ENCODE measurements at places on chromosomes 1 and 21.
A peak's percentile ranks its signal among the peaks of the same experiment; 100 is the strongest.

- DNase-seq = no peak
- no peaks in the 10 kb centered on the region for H3K27me3 ChIP-seq
- H3K36me3 ChIP-seq = no peaks in the 10 kb centered on the region
- no peak overlapping the region for H3K4me3 ChIP-seq
- no peaks in the 10 kb centered on the region for H3K4me1 ChIP-seq
Observed at GRCh38 chr1:172167796-172168596, 252.5 kb upstream of the C1orf105 start.

GRCh38 chr21:16707274-16707673 is 805.6 kb upstream of the CXADR start:
- H3K4me3 ChIP-seq = no peak overlapping the region
- H3K27me3 ChIP-seq = no peaks in the 10 kb centered on the region
- H3K36me3 ChIP-seq = no peaks in the 10 kb centered on the region
- no peak overlapping the region for H3K27ac ChIP-seq
- no peaks in the 10 kb centered on the region for H3K4me1 ChIP-seq

DNA sequence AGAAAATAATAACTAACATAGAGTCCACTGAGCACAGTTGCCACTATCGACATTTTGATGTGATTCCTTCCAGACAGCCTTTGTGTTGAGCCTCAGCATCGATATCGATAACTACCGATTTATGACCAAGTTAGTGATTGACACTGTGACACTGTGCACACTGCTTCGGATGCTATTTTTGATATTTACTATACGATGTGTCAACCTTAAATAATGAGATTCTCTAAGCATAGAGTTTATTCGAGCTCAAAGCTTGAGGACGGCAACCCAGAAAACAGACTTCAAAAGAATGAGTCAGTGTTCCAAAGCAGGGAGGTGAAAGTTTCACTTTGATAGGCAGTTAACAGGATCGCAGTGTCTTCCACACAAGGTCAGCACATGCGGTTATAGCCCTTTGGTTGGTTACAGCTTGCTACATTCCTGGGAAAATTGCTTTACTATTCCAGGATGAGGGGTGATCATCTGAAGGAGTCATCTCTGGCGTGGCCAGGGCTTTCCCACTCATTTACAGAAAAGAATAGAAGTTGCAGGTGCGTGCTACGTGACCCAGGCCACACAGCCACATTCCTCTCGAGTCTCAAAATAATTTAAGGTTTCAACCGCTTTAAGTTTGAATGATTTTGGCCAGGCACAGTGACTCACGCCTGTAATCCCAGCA is 53.6 kb upstream of the EFHD2 start:
- no peak for DNase-seq
- H3K36me3 ChIP-seq = no peaks in the 10 kb centered on the region
- H3K4me1 ChIP-seq = no peaks in the 10 kb centered on the region
- H3K27ac ChIP-seq = no peak overlapping the region
- H3K4me3 ChIP-seq = no peak overlapping the region
- no peaks in the 10 kb centered on the region for H3K27me3 ChIP-seq

GRCh38 chr1:205162301-205162700 is 40.5 kb upstream of the RBBP5 start:
- H3K4me1 ChIP-seq = no peaks in the 10 kb centered on the region
- H3K36me3 ChIP-seq = no peaks in the 10 kb centered on the region
- H3K27ac ChIP-seq = no peak overlapping the region
- no peaks in the 10 kb centered on the region for H3K27me3 ChIP-seq
- DNase-seq = no peak

DNA sequence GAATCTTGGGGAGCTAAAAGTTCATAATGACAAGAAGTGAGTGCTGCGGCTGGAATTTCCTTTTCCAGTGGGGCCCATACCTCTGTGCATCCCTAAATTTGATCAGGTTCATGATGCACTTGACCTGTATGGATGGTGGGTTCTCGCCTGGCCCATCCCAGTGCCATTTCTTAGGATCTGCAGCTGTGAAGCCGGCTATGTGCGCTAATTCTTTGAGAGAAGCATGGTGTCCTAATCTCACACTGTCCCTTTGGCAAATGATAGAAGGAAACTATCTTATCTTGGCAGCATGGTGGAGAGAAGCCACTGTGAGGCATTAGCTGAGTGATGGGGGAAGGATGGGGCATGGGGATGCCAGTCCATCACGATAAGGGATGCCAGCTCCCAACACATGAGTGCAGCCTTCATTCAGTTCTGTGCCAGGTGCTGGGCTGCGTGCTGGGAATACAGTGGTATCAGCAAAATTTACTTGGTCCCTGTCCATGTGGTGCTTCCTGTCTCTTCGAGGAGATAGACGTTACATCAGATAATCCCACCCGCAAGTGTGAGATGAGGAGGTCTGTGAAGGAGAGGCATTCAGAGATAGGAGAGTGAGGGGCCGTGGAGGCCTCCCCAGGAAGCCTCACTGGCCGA is 30.5 kb downstream of the STUM start:
- no peaks in the 10 kb centered on the region for H3K36me3 ChIP-seq
- H3K4me1 ChIP-seq = no peaks in the 10 kb centered on the region

DNA sequence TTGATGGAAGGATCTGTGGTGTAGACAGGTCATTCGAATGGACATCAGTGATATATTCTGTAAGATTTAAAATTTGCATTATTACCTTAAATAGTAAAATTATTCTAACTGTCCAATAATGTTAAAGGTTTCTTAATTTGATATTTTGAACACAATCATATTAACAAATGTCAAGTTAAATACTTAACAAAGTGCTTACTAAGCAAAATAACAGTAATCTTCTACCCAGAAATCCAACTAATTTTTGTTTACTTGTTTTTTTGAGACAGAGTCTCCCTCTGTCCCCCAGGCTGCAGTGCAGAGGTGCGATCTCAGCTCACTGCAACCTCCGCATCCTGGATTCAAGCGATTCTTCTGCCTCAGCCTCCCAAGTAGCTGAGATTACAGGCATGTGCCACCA is 33.9 kb downstream of the USP33 start:
- H3K4me3 ChIP-seq = no peak overlapping the region
- H3K4me1 ChIP-seq = no peaks in the 10 kb centered on the region
- no peak overlapping the region for H3K27ac ChIP-seq
- no peak for DNase-seq
- peaks cover 44% of the 10 kb centered on the region for H3K36me3 ChIP-seq

GRCh38 chr21:31991356-31992331 is 118.8 kb downstream of the HUNK start:
- H3K4me3 ChIP-seq = no peak overlapping the region
- no peaks in the 10 kb centered on the region for H3K27me3 ChIP-seq
- H3K36me3 ChIP-seq = no peaks in the 10 kb centered on the region
- no peaks in the 10 kb centered on the region for H3K4me1 ChIP-seq

DNA sequence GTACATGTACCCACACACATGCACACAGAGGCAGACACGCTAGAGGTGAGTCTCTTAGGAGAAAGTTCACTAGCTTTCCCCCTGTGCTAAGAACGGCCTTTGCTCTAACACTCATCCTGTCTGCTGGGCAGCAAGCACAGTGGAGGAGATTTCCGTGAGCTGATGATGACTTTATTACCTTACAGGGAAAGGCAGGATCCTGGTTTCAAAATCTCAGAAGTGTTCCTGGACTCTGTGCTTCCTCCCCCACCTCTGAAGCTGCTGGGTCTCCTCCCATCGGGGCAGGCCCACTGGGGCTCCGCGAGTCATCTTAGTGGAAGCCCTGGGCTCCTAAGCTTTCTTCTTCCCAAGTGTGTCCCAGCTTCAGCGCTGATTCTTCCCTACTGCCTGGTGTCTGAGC is 2.7 kb downstream of the FAM3B start:
- no peaks in the 10 kb centered on the region for H3K4me1 ChIP-seq
- H3K27ac ChIP-seq = no peak overlapping the region
- no peaks in the 10 kb centered on the region for H3K27me3 ChIP-seq
- no peaks in the 10 kb centered on the region for H3K36me3 ChIP-seq
- no peak for DNase-seq

GRCh38 chr1:180636138-180636537 is 4.3 kb downstream of the XPR1 start:
- DNase-seq = peak; percentile 56
- H3K27me3 ChIP-seq = no peaks in the 10 kb centered on the region
- no peaks in the 10 kb centered on the region for H3K36me3 ChIP-seq
- H3K4me3 ChIP-seq = no peak overlapping the region

DNA sequence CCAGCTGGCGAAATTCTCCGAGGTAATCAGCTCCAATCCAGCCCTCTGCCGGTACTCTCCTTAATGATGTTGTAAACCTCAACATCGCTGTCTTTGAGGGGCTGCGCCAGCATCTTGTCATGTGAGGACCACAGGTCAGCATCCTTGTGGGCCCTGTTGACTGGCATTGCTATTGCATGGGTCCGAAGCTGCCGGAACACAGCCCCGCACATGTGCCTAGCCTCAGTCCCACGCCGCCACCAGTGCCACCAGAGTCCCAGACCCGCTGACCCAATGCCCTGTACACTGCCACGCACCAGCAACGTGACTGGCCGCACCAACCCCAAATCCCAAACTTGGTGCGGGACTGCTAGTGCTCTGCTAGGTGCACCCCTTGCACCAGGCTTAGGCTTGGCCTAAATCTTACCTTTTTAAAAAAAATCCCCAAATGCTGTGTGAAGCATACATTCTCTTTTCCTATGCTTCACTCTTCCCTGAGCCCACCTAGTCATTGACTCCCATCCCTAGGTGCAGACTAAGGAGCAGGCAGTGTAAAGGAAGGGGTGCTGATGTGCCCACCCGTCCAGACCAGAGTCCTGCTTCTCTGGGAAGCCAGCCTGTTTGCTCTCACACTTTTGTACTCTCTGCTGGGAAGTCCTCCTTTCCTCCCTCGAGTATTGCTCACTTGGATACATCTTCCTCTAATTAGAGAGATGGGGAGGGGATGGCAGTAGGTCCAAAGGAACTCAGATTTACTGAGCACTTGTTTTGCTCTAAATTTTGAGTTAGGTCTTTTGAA is 81.9 kb upstream of the ARTN start:
- H3K27ac ChIP-seq = peak overlapping the region; percentile 56
- H3K36me3 ChIP-seq = no peaks in the 10 kb centered on the region
- H3K4me1 ChIP-seq = peaks cover 45% of the 10 kb centered on the region
- no peak for DNase-seq

GRCh38 chr1:119956306-119956705 is 60.0 kb upstream of the ADAM30 start:
- no peaks in the 10 kb centered on the region for H3K36me3 ChIP-seq
- H3K27me3 ChIP-seq = no peaks in the 10 kb centered on the region
- H3K4me3 ChIP-seq = no peak overlapping the region
- no peaks in the 10 kb centered on the region for H3K4me1 ChIP-seq

GRCh38 chr1:8425150-8425780 is 107.4 kb downstream of the SLC45A1 start:
- peak overlapping the region; percentile 100 for H3K27ac ChIP-seq
- H3K27me3 ChIP-seq = no peaks in the 10 kb centered on the region
- H3K4me3 ChIP-seq = peak overlapping the region; percentile 70
- DNase-seq = peak; percentile 57
- H3K4me1 ChIP-seq = peaks cover 73% of the 10 kb centered on the region
- peaks cover 18% of the 10 kb centered on the region for H3K36me3 ChIP-seq

GRCh38 chr1:155051777-155052398 is 772 bp downstream of the ADAM15 start:
- H3K27me3 ChIP-seq = no peaks in the 10 kb centered on the region
- H3K27ac ChIP-seq = peak overlapping the region; percentile 37
- 0 out of 2 replicates have a peak, but pooled peaks cover 3% of the 10 kb centered on the region for H3K36me3 ChIP-seq
- peak; percentile 78 for DNase-seq

GRCh38 chr21:41961282-41961701 is 7.5 kb upstream of the C2CD2 start:
- no peaks in the 10 kb centered on the region for H3K27me3 ChIP-seq
- no peak for DNase-seq
- H3K36me3 ChIP-seq = no peaks in the 10 kb centered on the region
- no peak overlapping the region for H3K4me3 ChIP-seq
- no peaks in the 10 kb centered on the region for H3K4me1 ChIP-seq
- H3K27ac ChIP-seq = no peak overlapping the region

DNA sequence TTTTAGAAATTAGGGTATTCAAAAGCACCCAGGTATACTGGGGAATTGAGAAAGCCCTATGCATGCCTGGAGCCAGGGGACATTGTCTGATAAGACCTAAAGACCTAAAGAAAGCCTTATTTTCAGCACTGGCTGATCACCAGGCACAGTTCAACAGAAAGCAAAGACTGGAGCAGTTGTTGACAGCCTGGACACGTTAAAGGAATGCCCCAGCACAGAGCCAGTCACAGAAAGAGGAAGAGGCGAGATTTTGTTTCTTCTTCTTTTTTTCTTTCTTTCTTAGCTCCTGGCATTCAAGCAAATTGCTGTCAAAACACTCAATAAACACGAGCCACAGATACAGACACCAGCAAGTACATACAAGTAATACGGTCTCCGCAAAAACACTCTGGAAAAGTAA is 40.4 kb downstream of the RNF187 start:
- H3K27me3 ChIP-seq = no peaks in the 10 kb centered on the region
- H3K27ac ChIP-seq = no peak overlapping the region
- H3K36me3 ChIP-seq = no peaks in the 10 kb centered on the region
- no peak overlapping the region for H3K4me3 ChIP-seq
- no peak for DNase-seq

- no peak for DNase-seq
- H3K4me3 ChIP-seq = no peak overlapping the region
- peaks cover 11% of the 10 kb centered on the region for H3K4me1 ChIP-seq
- H3K27ac ChIP-seq = no peak overlapping the region
Observed at GRCh38 chr1:172903581-172904220, 147.0 kb downstream of the TNFSF18 start.

DNA sequence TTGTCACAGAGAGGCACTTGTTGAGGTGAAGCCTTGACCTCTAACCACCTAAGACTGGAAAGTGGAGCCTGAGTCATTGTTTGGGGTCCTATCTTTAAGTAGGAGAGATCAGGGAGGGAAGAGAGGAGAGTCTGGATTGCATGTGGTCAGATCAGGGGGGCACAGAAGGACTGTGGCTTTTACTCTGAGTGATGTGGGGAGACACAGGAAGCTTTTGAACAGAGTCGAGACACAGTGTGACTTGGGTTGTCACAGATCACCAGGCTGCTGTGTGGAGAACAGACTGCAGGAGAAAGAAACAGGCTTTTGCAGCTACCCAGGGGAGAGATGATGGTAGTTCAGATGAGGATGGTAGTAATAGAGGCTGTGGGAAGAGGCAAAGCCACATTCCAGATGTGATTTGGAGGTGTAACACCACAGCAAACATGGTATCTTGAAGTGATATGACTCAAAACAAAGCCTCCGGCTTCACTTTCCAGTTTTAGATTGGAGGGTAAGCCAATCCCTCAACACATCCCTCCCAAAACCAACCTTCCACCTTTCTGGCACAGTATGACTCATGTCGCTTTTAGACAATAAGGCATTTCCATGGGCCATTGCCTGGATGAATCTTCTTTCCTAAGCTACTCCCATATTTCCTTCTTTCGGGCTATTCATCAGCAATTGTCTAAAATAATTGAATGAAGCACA is 125.8 kb upstream of the SLC44A3 start:
- no peak overlapping the region for H3K27ac ChIP-seq
- no peaks in the 10 kb centered on the region for H3K4me1 ChIP-seq
- H3K4me3 ChIP-seq = no peak overlapping the region

Measured in Karpas-422 (cell line).